ENCODE measurements at places on chromosomes 6 and 20.

- no peak for DNase-seq
Measured at GRCh38 chr6:21305893-21306332, 287.6 kb upstream of the SOX4 start.

DNA sequence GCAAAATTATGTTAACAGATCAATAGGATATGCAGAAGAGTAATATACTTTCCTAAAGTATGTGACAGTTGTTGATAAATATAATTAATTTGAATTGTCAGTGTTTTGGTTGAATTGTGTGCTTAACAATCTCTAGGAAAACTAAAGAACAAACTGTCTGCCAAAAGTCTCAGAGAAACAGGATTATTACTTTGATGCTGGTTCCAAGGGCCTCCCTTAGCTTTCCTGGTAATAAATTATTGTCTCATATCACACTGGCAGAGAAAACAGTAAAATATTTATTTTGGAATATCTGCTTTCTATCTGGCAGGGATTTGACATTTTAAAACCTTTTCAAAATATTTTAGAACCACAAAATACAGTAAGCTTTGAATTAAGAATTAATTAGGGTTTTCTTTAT is 40.1 kb upstream of the CARMIL1 start:
- DNase-seq = no peak

DNA sequence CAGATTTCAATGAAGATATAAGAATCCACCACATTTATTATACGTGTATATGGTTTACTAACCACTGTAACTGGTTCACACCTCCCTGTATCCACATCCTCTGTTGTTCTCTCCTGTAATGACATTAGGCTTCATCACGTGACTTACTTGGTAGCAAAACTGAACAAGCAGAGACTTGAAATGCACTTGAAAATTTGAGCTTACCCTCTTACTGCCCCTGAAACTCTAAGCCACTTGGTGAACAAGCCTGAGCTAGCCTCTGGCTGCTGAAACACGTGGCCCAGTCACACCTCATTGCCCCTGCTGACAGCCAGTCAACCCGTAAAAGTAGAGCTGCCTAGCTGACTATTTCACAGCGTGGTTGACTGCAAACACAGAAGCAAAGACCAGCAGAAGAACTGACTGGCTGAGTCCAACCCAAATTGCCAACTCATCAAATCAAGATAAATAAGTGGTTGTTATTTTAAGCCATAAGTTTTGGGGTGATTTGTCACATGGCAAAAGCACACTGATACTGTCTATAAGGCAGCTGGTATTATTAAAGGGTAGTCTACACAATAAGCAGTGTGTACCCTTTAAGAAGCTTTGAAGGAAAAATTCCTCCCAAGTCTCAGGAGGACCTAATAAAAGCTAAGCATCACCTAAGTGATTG is 109.0 kb downstream of the RALGAPA2 start:
- no peak for DNase-seq

- no peak for DNase-seq
Measured at GRCh38 chr6:9057937-9058336, 622.6 kb upstream of the SLC35B3 start.

All from stimulated activated CD8-positive, alpha-beta memory T cell treated with anti-CD3 and anti-CD28 coated beads, Interleukin-4, amount 100 ng/mL, for 1 hour (primary cell).